NCI-H2171 (cell line): ENCODE measurements at places on chromosomes 2 and 18.
A peak's percentile ranks its signal among the peaks of the same experiment; 100 is the strongest.

DNA sequence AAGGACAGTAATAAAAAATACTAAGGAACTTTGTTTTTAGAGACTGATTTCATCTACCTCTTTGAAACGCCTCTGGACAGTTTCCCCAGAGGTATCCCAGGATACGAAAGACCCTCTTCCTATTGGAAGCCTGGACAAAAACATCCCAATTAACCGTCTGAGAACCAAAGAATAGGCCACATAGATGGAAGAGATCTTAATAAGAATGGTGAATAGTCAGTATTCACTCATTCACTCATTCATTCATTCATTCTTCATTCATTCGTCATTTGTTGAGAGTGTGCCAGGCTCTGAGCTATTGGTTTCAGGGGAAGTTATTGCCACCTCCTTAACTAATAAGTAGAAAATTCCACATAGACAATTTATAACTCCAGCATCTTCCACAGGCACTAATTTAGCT is 73.2 kb upstream of the SP5 start:
- DNase-seq = no peak

DNA sequence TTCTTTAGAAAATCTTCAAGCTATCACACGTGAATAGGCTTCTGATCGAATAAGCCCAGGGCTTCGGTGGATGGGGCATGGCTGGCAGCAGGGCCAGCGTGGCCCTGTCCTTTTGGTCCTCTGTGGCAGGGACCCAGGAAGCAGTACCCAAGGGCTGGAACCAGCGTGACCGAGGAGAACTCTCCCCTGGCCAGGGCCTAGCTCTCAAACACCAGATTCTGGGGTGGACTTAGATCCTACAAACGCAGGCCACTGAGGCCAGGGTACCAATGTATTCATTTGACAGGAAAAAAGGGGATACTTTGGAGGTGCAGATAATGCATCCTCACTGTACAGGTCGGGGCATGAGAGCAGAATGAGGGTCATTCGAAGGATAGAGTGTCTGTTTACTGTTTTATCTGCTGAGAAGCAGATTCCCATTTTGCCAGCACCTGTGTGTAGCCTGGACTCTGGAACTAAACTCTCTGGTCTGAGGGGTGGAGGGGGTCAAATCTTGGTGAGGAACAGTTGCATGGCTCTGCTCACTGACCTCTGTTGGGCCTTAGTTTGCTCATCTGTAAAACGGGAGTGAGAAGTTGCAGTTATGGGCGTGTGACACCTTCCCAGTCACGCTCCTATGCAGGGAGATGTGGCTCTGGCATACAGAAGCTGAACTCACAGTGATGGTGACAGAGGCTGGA is 51.4 kb downstream of the SH3BP4 start:
- no peak for DNase-seq

DNA sequence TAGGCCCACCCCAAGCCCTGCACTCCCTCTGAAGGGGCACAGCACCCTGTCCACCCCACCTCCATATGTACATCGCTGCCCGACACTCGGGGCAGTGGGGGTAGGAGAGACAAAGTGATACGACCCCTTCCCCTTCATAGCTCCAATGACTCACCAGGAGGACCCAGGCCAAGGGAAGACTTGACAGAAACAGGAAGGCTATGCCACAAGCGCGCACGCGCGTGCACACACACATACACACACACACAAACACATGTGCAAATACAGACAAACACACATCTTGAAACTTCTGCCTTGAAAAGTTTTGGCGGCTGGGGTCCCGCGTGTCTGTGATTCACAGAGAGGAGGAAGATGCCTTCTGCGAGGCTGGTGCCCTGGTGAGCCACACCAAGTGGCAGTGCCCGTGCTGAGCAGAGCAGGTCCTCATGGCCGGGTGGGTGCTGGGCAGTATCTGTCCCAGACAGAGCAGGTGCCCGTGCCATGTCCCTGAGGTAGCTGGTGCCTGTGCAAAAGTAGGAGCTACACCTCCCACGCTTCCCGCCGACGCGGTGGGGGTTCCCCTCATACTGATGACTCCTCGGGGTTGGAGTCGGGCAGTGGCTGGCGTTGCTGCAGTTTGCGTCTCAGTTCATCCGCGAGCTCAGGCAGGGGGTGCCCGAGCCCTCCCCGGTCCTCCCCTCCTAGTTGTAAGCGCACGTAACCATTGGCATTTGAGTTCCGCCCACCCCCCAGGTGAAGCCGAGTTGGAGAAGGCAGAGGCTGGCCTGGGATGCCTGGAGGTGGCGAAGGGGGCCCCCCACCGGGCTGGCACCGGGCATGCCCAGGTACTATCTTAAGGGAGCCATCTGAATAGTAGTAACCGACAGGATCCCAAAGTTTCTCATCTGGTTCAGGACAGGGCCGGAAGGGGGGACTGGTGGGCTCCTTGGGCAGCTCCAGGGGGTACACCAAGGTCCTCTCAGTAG is 2.5 kb upstream of the ANKRD39 start:
- no peak for DNase-seq

DNA sequence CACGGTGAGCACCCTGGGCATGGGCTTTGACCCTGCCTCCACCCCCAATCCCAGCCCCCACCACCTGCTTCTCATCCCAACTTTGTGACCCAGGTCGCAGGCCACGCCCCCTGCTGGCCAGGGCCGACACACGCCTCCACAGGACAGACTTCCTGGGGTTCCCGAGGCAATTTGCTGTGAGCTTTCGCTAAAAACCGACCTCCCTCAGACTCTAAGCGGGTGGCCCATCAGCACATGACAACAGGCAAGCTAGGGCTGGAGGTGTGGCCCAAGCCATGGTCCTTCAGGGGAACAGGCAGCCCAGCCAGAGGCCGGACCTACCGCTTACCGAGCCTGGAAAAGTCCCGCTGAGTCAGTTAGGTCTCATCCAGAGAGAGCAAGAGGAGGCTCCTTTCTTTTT is 31.9 kb downstream of the C1QL2 start:
- DNase-seq = no peak

DNA sequence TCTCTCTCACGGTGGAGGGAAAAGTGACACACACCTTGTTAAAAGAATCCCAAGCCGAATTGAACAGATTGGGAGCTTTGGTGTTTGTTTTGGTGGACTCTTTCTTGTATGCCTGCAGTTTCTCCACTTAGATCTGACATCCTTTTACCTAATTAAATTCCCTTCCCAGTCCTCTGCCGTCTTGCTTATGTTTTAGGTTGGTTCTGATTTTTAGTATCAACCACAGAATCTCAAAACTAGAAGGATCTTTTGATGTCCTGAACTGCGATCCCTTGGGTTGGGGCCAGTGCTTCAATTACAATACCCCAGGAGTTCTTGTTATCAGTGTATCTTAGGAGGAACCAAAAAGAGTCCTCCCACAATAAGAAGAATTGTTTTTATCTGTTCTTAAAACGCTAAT is 112.3 kb downstream of the PRKCE start:
- DNase-seq = no peak

- DNase-seq = peak; percentile 63
Measured at GRCh38 chr2:119475225-119475856, 43.7 kb downstream of the TMEM37 start.

- no peak for DNase-seq
Measured at GRCh38 chr18:60895181-60895580, 438.0 kb upstream of the CDH20 start.

- no peak for DNase-seq
Measured at GRCh38 chr2:200077210-200077650, 121.8 kb downstream of the MAIP1 start.

DNA sequence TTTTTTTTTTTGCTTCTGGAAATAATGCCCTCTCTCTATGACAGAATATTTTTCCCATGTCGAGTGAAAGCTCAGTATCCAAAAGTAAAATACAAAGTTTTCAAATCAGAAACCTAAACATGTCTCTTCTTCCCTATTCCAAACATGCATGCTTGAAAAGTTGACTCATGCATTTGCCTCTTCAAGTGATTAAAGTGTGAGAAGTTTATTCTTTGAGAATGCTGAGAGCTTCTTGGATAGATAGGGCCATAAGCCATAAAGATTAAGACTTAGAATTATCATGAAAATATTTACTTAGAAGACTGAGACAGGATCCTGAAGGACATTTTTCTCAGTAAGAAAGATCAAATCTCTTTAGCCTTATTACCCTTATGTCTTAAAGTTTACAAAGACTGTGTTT is 98.6 kb upstream of the EPB41L5 start:
- no peak for DNase-seq

GRCh38 chr18:57122936-57123510 is 23.9 kb upstream of the BOD1L2 start:
- DNase-seq = peak; percentile 25

DNA sequence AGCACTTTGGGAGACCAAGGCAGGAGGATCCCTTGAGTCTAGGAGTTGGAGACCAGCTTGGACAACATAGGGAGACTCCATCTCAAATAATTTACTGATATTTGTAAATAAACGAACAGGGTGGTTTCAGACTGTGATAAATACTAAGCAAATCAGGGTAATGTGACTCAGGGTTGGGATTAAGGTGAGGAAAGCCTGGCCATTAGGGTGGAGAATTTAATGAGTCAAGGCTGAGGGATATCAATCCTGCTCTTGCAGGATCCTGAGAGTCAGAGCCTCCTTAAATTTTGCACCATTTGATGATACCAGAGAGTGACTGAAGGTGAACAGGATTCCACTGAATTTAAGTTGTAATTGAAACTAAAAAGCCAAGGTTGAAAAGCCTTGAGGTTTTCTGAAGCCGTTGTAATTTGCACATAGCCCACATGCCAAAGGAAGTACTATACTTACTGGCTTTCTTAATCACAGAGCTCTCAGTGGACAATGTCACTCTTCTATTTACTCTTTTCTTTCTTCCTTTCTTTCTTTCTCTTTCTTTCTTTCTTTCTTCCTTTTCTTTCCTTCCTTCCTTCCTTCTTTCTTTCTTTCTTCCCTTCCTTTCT is 28.6 kb upstream of the AP1S3 start:
- no peak for DNase-seq
